Calu3 (cell line): ENCODE measurements at places on chromosomes 16 and 17. TPM values are rescaled to one million over a fixed set of nuclear protein-coding genes. Genes with fewer than 3 reads are reported as not detected.
A peak's percentile ranks its signal among the peaks of the same experiment; 100 is the strongest.

The RHBDF2 gene
- 47.7 and 47.9 TPM in 2 replicates for total RNA-seq

The RCVRN gene
- total RNA-seq: not detected in 2 replicates

The TEFM gene
- total RNA-seq: 17.7 and 18.6 TPM in 2 replicates

GRCh38 chr17:37045351-37045922, 96.7 kb downstream of the AATF start:
- no peaks in the 10 kb centered on the region for H3K27me3 ChIP-seq
- no peak overlapping the region for H3K27ac ChIP-seq
- no peak for DNase-seq
- H3K4me1 ChIP-seq: peaks cover 7% of the 10 kb centered on the region

GRCh38 chr16:89022051-89022836, 45.2 kb upstream of the CBFA2T3 start:
- no peaks in the 10 kb centered on the region for H3K36me3 ChIP-seq
- H3K4me1 ChIP-seq: no peaks in the 10 kb centered on the region
- H3K27me3 ChIP-seq: peaks cover 97% of the 10 kb centered on the region
- no peak overlapping the region for H3K27ac ChIP-seq

- no peak overlapping the region for H3K27ac ChIP-seq
- no peaks in the 10 kb centered on the region for H3K36me3 ChIP-seq
- H3K27me3 ChIP-seq: no peaks in the 10 kb centered on the region
Measured at GRCh38 chr16:57911743-57912142, 59.2 kb downstream of the CNGB1 start.

DNA sequence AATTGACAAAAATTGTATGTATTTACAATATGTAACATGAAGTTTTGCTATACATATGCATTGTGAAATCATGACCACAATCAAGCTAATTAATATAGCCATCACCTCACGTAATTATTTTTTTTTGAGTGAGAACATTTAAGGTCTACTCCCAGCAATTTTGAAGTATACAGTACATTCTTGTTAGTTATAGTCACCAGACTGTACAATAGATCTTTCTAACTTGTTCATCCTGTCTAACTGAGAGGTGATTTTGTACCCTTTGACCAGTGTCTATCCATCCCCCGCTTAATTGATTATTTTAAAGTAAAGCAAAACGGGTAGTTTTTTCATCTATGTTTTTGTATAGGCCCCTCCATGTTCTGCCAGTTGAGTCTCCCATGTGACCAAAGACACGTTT, 30.3 kb downstream of the NTN1 start:
- H3K36me3 ChIP-seq: no peaks in the 10 kb centered on the region
- no peaks in the 10 kb centered on the region for H3K4me1 ChIP-seq
- DNase-seq: no peak

DNA sequence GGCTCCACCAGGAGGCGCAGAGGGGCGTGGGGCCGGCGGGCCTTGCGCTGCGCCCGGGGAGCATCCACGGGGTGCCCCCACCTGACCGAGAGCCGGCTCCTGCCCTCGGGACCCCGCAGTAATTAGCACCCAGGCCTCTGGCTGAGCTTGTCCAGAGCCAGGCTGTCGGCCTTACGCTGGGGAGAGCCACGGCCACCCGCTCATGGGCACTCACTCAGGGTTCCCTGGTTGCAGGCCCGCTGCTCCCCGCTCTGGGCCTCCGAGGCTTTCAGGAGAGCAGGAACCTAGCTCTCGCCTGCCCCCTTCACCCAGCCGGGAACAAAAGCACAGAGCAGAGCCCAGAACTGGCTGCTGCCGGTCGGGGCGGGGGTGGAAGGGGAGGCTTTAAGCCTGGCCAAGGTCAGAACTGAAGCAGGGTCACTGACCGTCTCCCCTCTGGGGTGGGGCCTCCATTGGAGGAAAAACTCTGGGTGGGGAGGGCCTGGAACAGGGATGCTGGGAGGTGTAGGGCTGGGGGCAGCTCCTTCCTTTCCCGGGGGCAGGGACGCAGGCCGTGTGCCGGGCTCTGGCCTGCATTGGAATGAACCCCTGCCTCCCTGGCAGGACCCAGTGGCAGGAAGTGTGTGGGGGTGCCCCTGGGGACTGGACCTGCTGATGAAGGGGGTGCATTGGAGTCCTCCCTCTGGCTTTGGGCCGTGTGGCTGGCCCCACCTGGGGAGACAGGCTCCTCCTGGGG, 12.3 kb downstream of the GLIS2 start:
- H3K36me3 ChIP-seq: peaks cover 24% of the 10 kb centered on the region
- H3K4me1 ChIP-seq: peaks cover 8% of the 10 kb centered on the region
- DNase-seq: peak; percentile 90
- H3K27ac ChIP-seq: no peak overlapping the region
- H3K4me3 ChIP-seq: peak overlapping the region; percentile 68

GRCh38 chr16:17354141-17354601, 116.6 kb downstream of the XYLT1 start:
- H3K4me3 ChIP-seq: no peak overlapping the region
- peaks cover 20% of the 10 kb centered on the region for H3K4me1 ChIP-seq
- no peaks in the 10 kb centered on the region for H3K27me3 ChIP-seq
- no peak overlapping the region for H3K27ac ChIP-seq

The TP53TG3F gene
- not detected in 2 replicates for total RNA-seq

GRCh38 chr16:53511403-53512280, 8.6 kb upstream of the AKTIP start:
- H3K27ac ChIP-seq: peak overlapping the region; percentile 88
- peaks cover 19% of the 10 kb centered on the region for H3K4me1 ChIP-seq
- no peaks in the 10 kb centered on the region for H3K36me3 ChIP-seq
- no peaks in the 10 kb centered on the region for H3K27me3 ChIP-seq
- DNase-seq: peak; percentile 63

The CEP295NL gene
- total RNA-seq: 4.6 and 6.0 TPM in 2 replicates

The HNF1B gene
- 127 and 130 TPM in 2 replicates for total RNA-seq

The AANAT gene
- total RNA-seq: not detected in 2 replicates

DNA sequence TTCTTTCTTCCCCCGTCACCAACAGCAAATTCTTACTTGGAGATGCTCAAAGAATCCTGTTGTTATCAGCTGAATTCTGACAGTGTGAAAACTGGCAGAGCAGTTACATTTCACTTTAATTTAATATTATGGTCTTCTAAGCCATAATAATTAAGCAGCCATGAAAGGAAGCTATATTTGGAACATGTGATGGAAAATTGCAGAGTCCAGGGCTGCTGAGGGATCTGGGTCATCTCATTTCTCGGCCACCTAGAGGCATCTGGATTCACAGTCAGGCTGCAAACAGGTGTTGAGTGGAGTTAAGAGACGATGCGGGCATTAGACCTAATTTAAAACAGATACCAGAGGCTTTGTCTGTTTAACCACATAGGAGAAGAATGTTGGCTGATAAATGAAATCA, 38.4 kb downstream of the CHD9NB start:
- H3K4me1 ChIP-seq: no peaks in the 10 kb centered on the region
- no peaks in the 10 kb centered on the region for H3K36me3 ChIP-seq
- H3K27me3 ChIP-seq: peaks cover 51% of the 10 kb centered on the region
- H3K27ac ChIP-seq: no peak overlapping the region

- H3K27me3 ChIP-seq: no peaks in the 10 kb centered on the region
- H3K4me1 ChIP-seq: peaks cover 27% of the 10 kb centered on the region
- peak overlapping the region; percentile 76 for H3K27ac ChIP-seq
- H3K36me3 ChIP-seq: peaks cover 30% of the 10 kb centered on the region
- peak overlapping the region; percentile 88 for H3K4me3 ChIP-seq
- peak; percentile 60 for DNase-seq
Measured at GRCh38 chr16:69187446-69188235, 677 bp downstream of the SNTB2 start.
